Stimulated activated CD4-positive, alpha-beta T cell treated with anti-CD3 and anti-CD28 coated beads, Interleukin-15, amount 100 ng/mL, for 1 hour (primary cell): ENCODE measurements at places on chromosomes 16 and 17.
A peak's percentile ranks its signal among the peaks of the same experiment; 100 is the strongest.

- DNase-seq, result no peak
Measured at GRCh38 chr17:39622380-39623006, 4.3 kb upstream of the PPP1R1B start.

- no peak for DNase-seq
Measured at GRCh38 chr17:64040206-64040605, 19.8 kb upstream of the ICAM2 start.

GRCh38 chr17:29051731-29052130 is 8.8 kb downstream of the PIPOX start:
- DNase-seq, result no peak

DNA sequence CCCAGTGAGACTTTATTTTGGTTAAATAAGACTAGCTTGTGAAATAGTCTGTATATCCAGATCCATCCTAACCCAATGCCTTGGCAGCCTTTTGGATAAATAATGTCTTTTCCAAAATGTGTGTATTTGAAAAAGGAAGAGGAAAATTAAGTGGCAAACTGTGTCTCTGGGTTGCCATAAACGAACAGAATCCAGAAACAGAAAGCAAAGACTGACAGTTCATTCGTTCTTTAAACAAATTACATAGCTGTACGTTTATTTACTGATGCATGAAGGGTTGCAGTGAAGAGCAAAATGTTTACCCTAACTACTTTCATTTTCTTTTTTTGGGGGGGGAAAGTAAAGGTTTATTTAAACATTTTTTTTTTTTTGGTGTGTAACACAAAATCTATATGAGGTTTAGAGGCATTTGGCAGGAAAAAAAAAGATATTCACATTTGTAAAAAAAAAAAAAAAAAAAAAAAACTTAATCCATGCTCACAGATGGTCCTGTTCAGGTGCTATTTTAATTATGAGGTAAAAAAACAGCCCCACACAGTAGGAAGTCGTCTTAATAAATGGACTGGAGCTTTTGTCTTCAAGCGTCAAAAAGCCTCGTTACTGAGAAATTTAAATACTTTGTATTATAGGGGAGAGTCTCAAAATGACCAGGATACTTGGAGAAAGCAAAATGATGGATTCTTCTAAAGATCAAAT is 245.9 kb downstream of the FTO start:
- no peak for DNase-seq

GRCh38 chr17:19714542-19715411 is 1.6 kb downstream of the SLC47A2 start:
- no peak for DNase-seq

- no peak for DNase-seq
Measured at GRCh38 chr16:13959626-13960025, 39.7 kb downstream of the ERCC4 start.

DNA sequence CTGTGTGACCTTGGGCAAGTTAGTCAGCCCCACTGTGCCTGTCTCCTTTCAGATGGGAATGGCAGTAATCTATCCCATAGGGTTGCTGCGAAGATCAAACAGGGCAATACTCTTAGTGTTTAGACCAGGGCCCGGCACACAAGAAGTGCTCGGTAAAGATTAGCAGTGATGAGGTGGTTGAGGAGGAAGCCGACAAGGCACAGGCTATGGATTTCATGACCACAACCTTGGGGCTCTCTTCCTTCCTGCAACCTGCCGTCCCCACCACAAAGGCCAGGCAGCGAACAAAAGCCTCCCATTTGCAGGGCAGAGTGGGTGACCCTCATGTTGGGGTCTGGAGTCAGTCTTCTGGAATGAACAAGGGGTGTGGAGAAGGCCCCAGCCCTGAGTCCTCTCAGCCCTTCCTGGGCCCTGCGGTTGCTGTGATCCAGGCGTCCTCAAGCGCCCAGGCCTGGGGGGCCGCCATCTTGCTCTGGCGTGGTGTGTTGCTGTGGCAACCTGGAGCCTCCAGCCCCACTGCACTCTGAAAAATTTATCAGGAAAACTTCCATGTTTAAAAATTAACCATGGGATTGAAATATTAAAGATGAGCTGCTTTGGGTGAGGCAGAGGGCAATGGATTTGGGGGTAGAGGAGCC is 9.8 kb downstream of the ADAM11 start:
- DNase-seq, result no peak

DNA sequence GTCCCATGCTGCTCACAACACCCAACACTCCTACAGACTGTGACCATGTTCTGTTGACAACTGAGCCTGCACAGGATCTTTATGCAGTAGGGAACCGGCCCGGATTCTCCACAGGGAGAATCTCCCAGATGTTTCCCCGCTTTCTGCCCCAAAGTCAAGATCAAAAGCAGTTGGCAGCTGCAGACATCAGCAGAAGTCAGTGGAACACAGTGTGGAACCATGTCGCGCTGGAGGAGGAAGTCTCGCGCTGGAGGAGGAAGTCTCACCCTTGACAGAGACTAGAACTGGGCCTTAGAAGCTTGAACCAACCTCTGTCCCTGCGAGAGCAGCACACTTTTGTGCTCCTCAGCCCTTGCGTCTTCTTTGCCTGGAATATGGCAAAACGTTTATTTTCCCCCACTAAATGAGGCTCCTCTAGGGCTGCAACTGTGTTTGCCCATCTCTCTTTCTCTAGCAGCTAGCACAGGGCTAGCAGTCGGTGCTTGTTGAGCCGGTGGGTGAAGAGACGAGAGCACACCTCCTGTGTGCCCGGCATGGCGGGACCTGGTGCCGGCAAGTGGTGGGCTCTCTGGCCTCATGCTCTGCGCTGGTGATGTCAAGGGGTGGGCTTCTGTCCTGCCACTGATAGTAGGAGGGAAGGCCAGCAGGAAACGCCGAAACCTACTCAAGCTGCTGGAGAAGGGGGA is 2.1 kb upstream of the MRC2 start:
- no peak for DNase-seq

GRCh38 chr17:63701456-63701820 is 1.5 kb upstream of the LIMD2 start:
- no peak for DNase-seq

DNA sequence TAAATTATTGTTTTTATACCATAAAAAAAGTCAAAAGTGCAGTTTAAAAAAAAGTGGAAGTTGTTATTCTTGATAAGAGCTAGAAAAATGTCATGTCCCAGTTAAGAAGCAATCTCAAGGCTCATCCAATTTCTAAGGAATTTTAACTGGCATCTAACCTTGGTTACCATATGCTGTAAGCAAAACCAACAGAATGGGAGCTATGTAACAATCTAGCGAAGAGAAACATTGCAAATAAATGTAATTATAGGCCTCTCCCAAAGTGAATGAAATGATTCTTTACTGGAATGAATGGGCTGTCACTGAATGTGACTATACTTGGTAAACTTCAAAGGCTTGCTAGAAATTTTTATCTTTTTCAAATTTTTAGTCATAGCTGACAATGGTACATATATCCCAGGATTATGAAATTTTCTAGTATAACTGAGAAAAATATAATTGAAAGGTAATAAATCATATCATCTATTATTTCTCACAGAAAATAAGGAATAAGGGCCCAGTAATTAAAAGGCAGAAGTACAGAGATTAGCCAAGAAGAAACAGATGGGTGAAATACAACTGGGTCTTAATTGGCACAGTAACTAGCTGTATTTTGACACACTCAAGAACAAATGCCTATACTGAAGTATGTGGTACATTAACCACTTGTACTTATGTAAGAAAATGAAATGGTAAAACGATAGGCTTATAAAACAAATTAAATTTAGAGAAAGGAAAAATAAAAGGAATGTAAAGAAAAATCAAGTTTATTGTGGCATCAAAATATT is 61.5 kb downstream of the NETO2 start:
- DNase-seq, result no peak

- DNase-seq, result no peak
Measured at GRCh38 chr16:23434380-23434779, 18.6 kb downstream of the COG7 start.

GRCh38 chr16:50102051-50102746 is 36.4 kb downstream of the HEATR3 start:
- no peak for DNase-seq

DNA sequence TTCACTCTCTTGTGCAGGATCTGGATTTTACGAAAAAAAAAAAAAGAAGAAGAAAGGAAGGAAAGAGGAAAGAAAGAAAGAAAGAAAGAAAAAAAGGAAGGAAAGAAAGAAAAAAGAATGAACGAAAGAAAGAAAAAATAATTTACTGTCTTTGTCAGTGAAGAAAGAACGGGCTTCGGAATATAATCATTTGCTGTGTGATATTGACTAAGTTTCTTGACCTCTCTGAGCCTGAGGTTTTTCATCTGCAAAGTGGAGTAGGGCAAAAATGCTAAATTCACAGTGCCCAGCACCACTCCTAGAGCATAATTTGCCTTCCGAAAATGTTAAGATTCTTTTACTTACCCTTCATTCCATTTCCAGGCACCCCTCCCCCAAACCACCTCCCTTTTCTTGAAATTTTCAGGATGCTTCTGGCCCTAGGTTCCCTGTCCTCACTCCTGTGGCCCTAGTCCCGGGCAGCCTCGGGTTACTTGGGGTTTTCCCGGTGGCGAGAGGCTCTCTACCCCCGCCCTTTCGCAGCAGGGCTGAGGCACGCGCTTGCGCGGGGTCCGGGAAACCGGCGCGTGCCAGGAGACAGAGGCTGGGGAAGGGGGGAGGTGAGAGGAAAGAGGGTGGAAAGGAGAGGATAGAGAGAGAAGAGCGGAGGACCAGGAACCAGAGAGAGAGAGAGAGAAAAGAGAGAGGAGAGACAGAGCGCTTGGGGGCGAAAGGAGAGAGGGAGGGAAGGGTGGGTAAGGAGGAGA is at the start of gene CNTNAP1:
Gene CNTNAP1, plus strand, starts transcription at position 556 of the 746 bp plus-strand sequence. CDS start 299 bp downstream, outside the sequence.
- DNase-seq, result no peak

DNA sequence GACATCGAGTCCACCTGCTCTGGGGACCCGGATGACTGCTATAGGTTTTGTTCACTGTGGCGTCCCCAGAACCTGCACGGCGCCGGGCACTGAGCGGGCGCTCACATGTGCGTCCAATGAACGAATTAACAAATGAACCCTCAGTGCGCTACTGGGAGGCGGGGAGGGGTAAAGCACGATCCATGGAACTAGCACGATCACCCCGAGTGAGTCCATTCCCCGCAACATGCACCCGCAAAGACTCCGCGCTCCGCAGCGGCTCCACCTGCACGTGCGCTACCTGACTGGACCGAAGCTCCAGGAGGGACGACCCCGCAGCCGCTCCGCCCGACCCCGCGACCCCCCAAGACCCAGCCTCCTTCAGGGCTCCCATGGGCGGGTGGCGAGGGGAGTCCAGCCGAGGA is 491 bp downstream of the TRAP1 start:
- no peak for DNase-seq

- DNase-seq, result peak; percentile 24
Measured at GRCh38 chr17:81253358-81254131, 14.4 kb downstream of the NDUFAF8 start.

DNA sequence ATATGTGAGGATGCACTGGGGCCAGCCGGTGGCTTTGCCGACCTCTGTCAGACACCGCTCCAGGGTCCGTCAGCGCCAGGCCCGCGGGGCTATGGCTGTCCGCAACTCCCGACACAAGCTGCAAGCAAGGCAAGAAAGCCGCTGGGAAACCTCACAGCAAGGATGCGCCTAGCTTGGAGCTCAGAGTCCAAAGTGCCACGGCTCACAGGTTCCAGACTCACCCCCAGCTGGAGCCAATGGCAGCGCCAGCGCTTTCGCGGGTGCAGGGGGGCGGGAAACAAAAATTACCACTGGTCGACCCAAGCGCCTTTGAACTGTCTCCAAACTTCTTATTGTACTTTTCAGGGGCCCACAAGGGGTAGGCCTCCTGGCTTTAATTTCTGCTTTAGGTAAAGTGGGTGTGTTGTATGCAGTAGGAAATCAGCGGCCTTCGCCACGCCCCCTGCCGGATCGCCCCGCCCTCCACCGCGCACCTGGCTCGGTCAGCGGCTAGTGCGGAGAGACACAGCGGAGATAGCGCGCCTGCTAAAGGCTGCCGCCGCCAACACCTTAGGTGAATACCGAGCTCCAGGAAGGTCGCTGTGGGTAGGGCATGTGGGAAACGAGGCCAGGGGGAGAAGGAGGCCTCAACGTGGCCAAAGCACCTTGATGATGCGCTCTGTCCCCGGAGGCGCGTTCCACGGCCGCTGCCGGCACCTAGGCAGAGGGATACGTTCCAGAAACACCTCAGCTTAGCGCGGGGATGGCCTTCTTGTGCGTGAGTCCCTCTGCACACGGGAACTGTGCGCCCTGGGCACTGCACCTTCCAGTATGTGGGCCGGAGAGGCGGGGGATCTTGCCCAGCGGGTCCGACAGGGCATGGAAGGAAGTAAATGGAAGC is 61.0 kb upstream of the RBL2 start:
- DNase-seq, result peak; percentile 75

DNA sequence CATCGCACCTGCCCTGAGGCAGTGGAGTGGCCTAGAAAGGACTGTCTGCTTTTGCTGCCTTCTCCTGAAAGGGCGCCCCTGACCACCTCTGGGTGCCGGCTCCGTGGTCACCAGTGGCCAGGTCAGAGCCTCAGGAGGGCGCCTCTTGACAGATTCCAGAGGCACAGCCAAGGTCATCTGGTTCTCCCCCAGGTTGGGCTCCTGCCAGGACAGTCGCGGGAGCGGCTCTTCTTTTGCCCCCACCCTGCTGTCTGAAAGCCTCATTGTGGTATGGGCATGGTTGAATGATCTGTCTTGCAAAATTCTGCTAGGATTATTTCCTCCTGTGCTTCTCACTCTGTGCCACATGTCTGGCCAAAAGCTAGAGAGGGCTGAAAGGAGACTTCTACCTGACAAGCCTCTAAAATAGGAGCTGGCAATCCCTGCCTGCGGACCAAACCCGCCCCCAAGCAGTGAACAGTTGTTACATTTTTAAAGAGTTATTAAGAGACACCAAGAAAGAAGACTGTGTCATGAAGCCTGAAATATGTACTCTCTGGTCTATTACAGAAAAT is 82.8 kb downstream of the SNX29 start:
- no peak for DNase-seq
